Stimulated activated CD8-positive, alpha-beta memory T cell treated with anti-CD3 and anti-CD28 coated beads, Interleukin-2, amount 100 ng/mL, for 1 hour (primary cell): ENCODE measurements at places on chromosomes 3 and 15.

DNA sequence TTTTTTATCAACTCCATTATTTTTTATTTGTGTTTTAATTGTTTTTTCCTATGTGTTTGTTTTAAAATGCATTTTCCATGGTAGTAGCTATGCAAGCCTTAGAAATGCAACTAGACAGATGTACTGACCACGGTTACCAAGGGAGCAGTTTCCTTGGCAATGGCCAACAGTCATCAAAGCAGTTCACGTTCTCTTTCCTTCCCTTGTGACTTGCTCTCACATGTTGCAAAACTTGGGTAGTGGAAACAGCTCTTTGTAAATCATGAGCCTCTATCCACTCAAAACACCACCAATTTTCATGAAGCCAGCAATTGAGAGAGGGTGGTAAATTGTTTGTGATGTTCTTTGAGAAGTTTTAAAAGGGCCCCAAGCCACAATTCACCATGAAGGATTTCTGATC, 499.4 kb upstream of the MDFIC2 start:
- no peak for DNase-seq

DNA sequence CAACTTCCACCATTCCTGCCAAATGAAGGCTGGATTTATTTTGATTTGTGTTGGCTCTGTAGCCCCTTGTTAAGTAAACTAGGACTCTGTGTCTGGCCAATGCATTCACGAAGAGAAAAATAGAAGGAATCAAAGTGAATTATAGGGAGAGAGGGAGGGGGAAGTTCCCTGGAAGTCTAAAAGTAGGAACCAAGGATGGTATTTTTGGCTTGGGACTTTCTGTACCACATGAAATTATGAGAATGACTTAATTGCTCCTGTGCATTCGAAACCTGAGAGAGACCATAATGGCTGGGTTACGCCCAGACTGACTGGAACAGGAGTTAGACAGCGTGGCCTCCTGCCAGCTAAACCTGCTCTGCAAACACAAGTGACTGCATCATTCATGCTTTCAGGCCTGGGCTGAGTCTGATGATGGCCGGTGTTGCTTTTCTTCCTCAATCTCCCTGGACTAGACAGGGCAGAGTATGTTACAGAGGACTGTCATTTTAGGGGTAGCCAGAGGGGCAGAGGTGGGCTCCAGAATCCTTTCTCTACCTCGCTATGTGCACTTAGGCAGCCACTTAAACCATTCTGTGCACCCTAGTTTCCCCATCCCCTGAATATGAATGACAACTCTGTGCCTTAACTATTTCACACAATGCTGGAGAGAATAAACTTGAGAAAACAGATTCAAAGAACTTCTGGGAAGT, 58.9 kb downstream of the MYO1E start:
- DNase-seq = no peak

- no peak for DNase-seq
These were observed 19.7 kb downstream of the ABHD2 start for GRCh38 chr15:89107984-89108383.

- no peak for DNase-seq
These were observed at the start of gene MAPKAPK3 for GRCh38 chr3:50617096-50617791. Gene MAPKAPK3, plus strand, starts transcription at chr3:50617151. Its CDS starts 415 bp downstream, at chr3:50617566.

GRCh38 chr3:125585595-125586223, 9.6 kb downstream of the OSBPL11 start:
- no peak for DNase-seq

- DNase-seq = no peak
These were observed 451.5 kb downstream of the FGF12 start for GRCh38 chr3:192275741-192276355.

DNA sequence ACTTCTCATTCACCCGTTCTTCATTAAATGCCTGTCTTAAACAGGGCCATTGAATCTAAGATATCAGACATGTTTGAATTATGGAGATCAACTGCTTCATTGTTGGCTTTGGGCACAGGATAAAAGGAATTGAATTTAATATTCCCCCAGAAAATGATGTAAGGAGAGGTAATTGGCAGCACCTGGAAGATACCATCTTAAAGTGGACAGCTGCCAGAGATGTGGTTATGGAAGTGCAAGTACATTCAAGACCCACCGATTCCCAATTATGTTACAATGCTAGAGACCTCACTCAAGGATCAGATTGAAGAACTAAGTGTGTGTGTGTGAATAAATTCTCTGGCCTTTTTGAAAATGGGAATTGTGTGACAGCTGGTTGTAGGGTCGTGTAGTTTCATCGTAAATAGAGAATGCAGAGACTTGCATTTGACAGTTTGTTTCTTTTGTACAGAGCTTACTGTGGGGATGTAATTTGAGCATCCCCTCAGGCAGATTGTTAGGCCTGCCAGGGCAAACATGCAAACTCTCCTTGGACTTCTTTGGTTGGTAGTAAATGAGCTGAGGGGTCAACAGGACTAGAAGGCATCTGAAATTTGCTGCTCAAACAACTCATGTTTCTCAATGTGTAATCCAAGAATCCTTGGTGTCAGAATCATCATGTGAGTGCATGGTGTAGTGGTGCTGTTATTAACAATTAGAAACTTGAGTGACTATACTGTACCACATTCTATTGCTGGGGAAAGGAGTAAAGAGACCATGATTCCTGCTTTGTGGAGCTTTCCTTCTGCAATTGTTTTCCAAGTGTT, 359.2 kb upstream of the THRB start:
- no peak for DNase-seq

GRCh38 chr15:55969582-55969981, 23.8 kb downstream of the NEDD4 start:
- no peak for DNase-seq

DNA sequence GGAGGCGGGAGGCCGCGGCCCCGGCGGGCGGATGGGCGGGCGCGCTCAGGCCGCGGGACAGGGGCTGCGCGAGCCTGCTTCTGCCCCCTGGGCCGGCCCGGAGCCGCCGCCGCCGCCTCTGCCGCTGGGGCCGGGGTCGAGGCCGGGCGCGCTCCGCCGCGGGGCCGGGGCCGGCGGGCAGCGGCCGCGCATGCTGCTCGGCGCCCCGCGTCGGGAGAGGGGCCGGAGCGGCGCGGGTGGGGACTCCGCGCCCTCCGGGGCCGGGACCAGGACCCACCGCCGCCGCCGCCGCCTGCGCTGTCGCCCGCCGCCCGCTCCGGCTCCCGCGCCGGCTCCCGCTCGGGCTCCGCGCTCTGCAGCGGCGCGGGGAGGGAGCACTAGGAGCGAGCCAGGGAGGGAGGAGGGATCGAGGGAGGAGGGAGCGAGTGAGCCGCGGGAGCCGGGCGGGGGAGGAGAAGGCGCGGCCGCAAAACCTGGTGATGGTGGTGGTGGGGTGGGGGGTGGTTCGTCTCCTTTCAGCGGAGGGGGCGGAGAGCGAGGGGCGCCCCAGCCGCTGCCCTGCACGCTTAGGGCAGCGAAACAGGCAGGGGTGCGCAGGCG, at the start of gene LINGO1:
LINGO1 (minus strand) TSS at position 379 of the 600 bp plus-strand sequence. CDS start 597 bp downstream, outside the sequence.
- DNase-seq = no peak

DNA sequence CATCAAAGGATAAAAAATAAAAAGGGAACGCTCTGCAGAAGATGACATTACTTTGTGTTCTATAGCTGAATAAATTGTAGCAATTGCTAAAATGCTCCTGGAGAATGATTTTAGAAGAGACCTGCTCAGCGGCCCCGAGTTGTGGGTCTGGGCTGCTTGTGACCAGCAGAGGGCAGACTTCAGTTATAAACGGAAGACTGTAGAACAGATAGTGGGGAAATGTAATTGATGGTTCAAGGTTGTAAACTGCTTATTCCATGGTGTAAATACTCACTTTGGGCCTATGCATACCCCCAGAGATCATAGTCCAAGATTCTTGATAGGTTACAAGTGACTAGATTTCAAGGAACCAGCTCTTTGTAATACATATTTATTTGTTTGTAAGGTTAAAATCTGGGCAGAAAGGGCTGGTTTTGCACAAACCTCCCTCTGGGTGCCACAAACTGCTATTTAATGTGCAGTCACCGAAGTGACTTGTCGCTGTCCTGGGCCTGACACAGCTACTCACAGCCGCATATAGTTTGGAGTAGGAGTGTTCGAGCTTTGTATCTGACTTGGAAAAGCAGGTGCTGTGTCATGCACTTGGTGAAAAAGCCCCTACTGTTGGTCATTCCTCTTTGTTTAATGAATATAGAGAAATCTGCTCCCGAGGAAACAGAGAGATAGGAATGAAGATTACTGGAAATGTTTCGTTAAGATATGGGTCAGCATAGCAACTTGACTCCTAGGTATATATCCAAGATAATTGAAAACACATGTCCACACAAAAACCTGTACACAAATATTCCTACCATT, 34.7 kb upstream of the NDUFB4 start:
- DNase-seq = peak; percentile 45

DNA sequence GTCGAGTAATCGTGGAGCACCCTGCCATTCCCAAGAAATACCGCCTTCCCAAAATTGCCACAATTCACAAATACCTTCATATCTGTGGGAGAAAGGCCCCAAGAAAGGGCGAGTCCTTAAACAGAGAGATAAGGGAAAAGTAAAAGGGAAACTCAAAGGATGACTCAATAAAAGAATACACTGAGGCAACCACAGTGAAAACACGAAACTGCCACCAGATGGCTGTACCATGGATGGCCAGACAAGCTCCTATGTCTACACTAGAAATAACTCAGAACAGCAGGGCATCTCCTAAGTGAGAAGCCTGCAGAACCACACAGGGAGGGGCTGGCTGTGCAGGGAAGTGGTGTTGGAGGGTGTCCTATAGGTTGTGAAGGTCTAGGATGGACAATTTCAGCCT, 25.0 kb downstream of the SRGAP3 start:
- no peak for DNase-seq

GRCh38 chr3:119676020-119676419, 1.2 kb downstream of the COX17 start:
- no peak for DNase-seq

DNA sequence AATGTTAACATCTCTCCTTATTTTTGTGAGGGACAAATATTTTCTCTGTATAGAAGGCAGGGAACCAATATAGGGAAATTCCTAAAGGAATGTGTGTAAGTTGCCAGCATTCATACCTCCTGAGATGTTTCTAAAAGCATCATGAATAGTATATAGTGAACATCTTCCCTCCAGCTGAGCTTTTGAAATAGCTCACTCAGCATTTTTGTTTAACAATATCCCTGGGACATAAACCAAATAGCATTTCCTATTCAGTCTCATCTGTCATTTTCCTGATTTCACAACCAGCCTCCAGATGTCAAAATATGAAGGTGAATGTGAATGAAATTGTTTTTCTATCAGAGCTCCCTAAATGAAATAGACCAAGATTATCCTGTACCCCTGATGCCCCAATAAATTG, 137.2 kb downstream of the PPM1L start:
- DNase-seq = no peak

GRCh38 chr15:36598529-36599177, 19.2 kb downstream of the CDIN1 start:
- no peak for DNase-seq

DNA sequence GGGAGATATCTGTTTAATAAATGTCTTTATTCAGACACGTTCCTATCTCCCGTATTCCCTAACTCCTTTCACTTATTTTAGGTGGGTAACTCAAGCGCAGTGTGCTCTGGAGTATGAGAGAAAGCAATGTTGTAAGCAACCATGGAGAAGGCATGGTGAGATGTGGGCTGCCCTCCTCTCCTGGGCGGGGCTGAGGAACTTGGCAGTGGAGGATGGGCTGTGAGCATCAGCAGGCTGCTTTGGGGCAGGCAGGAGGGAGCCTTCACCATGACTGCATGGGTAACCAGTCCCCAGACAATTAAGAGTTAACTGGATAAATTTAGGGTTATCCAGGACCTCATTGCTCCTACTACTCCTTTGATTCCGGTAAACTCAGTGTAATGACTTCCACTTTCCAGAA, 126.1 kb downstream of the RORA start:
- DNase-seq = no peak

DNA sequence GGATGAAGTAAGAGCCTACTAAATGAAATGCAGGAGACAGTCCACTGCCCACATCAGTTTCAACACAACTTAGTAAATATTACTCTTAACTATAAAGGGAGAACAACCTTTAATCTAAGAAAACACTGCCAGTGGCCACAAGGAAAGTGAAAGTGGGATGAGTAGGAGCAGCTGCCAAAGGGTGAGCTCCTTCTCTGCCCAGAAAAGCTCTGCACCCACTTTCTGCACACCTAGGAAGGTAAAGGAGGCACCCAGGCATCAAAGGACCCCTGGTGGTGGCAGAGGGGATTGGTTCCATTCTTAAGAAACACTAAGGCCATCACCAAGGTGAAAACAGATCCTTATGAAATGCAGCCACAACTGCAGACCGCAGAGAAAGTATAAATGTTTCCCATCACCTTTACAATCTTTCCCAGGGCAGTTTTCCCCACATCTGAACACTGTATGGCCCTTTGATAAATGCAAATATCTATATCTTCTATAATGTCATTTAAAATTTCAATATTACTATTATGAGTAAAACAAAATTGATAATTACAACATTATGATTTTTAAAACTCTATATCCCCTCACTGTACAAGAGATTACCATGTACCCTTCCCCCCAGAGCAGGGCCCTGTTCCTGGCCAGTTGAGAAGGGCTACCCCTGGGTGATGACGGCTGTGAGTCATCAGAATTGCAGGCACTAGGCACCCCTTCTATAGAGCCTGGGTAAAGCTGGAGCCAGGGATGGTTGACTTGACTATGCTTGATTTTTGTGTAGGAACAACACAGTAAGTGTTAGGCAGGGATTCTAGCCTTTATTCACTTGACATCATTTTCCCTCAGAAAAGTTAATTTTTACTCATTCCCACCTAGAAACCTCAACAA, 92.0 kb downstream of the SNRK start:
- peak; percentile 42 for DNase-seq

DNA sequence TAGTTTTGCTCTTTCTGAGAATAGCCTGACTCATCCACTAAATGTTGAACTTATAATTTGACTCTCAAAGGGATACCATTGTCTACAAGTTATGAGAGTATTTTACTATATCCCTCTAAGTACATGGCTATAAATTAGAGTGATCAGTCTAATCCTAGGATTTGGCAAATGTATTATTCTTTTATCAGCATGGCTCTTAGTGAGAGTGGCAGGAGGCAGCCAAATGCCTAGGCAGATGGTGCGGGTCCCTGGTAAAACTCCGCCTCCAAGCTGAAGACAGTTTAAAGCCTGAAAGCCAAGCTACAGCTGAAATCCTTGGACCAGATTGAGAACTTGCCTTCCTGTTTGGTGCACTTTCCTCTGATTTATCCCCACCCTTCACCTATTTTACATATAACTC, 631.8 kb downstream of the SQOR start:
- no peak for DNase-seq

- no peak for DNase-seq
These were observed 288.5 kb downstream of the VGLL3 start for GRCh38 chr3:86702381-86702958.

GRCh38 chr3:129936757-129937156, 37.8 kb upstream of the TRH start:
- no peak for DNase-seq
